ENCODE measurements at places on chromosomes 2 and 18. TPM values are rescaled to one million over a fixed set of nuclear protein-coding genes. Genes with fewer than 3 reads are reported as not detected.

DNA sequence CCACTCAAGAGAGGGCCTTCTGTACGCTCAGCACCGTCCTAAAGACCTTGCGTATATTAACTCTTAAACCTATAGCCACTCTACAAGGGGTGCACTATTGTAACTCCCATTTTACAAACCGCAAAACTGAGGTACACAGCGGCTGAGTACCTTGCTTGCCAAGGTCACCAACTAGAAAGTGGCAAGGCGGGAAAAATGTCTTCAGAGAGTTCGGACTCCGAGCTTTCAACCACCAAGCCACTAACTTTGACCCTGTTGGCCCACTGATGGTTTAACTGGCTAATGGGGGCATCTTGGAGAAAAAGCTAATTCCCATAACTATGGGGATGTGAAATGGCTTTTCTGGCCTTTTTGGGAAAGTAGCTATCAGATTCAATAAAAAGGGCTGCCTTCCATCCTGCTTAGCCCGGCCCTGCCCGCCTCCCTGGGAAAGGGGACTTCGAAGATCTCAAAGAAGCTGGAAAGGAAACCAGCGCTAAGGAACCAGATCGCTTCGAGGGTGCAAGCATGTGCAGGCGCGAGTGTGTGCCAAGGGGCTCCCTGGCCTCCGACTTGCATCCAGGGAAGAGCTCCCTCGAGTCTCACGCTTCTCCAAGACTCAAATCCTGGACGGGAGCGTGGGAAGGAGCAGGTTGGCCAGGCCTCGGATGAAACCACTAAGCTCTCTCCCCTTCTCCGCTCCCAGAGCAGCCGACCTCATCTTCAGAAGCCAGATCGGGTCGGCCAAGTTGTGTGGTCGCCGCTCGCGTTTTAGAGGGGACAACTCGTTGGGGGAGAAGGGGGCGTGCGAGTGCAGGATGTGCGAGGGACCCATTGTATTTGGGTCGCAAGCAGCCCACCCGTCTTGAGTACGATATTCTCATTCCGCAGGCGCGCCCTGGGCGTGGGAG, 2.2 kb upstream of the SP5 start:
- DNase-seq: no peak

DNA sequence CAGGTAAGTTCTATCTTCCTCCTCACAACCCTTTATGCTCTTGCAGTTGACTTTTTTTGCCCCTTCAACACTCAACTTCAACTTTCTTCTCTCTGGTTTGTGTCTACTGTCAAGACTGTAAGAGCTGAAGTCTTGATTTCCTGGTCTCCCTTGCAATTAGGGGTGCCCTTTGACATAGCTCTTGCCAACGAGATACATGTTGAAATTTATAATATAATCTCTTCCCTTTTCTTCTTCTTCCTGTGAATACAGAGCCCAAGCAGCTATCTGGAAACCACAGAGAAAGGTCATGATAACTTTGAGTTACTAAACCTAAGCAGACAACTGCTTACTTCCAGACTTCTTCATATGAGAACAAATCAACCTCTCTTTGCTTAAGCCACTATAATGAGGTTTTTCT, 163.5 kb downstream of the MC4R start:
- DNase-seq: no peak

GRCh38 chr18:25289001-25289631, 62.9 kb downstream of the ZNF521 start:
- no peak for DNase-seq

DNA sequence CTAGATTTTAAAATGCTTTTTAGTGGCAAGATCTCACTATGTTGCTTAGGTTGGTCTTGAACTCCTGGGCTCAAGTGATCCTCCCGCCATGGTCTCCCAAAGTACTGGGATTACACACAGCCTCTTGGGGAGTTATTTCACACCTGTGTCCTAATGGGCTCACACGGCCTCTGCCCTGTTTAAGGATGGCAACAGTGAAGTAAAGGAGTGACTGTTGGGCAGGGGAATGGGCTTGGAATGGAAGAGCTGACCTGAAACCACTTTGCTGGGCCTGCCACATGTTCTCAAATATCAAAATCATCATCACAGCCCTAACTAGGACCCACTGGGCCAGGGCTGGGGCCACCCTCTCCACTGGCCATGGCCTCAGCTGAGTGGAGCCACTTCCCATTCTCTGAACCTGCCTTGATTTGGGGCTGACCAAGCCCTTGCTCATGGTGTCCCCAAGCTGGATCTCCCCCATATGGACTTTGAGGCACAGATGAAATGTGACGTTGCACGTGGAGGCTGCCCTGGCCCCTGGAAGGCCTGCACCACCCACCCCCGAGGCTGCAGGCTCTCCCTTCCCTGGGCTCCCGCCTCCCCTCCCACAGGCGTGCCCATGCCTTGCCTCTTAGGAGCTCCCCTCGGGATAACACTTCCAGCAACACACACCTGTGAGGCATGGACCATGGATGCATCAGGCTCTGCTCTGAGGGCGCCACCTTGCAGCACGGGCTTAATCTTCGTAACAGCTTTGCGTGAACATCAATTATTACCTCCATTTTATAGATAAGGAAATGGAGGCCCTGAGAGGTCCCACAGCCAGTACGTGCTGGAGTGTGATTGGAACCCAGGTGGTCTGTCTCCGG, 71.8 kb upstream of the SMAD7 start:
- no peak for DNase-seq

DNA sequence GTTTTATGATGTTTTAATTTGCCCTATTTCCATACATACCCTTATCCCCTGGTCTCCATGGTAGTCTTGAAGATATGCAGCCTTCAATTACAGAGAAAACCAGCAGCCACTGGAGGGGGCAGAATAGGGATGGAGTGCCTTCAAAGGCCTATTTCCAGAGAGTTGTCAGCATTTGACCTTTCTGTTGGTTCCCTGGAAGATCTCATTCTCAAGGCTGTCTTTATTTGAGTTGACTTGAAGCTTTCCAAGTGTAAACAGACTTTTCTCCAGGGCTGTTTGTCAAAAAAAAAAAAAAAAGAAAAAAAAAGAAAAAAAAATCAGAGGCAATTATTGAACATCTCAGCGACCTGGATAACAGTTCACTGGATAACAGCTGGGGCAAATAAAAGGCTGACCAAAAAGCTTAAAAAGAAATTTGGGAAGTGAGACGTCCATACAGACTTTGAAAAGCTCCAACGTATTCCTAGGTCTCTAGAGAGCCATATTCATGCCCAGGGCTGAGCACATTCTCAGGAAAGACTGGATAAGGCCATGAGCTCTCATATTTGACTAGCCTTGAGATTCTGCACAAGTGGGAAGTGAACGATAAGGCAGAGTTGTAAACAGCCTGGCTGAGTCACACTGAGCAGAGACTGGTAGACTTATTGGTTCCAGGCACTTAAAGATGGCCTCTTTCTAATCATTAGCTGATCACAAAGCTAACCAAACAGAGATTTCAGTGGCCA, 126.6 kb downstream of the VAPA start:
- DNase-seq: no peak

DNA sequence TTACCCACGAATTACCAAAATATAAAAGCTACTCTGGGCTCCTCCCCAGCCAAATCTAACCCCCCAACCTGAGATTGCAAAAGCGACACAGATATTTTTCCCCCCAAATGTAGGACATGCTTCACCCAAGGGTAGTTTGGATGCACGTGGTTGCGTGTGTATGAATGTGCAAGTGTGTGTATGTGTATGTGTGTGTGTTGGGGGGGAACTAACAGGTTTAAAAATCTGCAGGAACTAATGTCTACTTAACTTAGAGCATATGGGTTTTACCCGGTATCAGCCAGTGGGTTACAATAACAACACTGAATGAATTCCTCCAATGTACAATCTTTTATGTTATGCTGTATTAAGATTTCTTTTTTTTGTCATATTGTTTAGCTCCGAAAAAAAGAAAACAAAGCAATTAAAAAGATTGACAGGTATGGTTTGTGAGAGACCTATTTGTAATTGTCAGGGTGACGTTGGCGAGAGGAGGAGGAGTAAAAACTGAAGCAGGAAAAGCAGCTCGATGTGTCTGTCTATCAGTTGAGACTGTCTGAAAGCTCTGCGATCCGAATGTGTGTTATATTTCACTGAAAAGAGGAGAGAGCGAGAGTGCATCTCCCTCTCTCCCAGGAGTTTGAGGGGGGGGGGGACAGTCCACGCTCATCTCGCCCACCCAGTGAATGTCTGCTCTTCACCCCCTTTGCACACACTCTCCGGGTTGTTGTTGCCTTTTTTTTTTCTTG, at the start of gene TSHZ1:
TSS of gene TSHZ1 (plus strand) at position 524 of the 728 bp plus-strand sequence. CDS start 1,080 bp downstream, outside the sequence.
- DNase-seq: peak; percentile 49

DNA sequence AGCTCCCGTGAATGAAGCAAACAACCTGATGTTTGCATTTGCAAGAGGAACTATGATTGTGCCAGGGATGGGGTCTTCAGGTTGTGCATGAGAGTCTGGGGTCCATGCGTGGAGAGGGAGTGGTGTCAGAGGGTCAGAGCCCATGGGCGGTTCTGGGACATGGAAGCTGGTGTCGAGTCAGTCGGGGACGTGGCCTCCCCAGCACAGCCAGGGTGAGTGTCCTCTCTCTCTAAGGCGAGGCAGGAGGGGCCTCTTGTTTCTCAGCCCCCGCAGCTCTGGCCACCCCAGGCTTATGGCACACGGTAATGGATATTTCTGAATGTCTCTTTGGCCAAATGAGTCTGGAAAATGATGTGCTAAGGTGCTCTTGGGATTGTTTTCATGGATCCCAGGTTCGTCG, 118.6 kb downstream of the RTP5 start:
- DNase-seq: no peak

DNA sequence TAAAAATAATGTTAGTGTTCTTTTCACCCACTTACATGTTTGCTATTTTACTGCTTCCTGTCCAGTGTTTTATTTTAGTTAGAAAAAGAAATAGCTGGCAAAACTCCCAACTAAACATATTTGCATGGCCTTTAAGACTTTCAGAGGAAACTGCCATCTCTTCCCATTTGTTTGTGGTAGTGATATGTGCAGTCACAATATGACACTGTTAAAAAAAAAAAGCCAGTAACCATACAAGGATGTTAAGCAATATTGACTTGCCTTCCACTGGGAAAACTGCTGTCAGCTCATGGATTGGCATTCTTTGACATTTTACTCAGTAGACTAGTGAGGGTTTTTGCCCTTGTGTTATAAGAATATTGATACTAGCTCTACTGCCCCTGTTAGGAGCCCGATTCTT, 29.1 kb downstream of the XIRP2 start:
- no peak for DNase-seq

GRCh38 chr2:157254041-157254440, 3.5 kb upstream of the GALNT5 start:
- DNase-seq: no peak

- no peak for DNase-seq
Measured at GRCh38 chr2:8548065-8548618, 133.7 kb upstream of the ID2 start.

GRCh38 chr2:105399207-105399861, 483 bp upstream of the FHL2 start:
- DNase-seq: no peak

DNA sequence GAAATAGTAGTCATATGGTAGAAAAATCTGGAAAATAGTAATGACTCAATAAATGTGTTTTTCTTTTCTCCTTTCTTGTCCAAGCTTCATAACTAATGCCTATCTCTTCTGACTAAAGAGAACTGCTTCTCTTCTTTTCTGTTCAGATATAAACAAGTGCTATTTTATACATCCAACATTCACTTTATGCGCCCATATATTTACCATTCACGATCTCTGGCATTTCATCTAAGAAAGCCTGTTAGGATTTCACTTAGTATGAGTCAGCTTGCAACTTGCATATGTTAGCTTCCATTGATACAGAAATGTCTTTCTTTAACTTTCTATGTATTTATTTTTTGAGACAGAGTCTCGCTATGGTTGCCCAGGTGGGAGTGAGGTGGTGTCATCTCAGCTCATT, 224.9 kb downstream of the VAPA start:
- no peak for DNase-seq

DNA sequence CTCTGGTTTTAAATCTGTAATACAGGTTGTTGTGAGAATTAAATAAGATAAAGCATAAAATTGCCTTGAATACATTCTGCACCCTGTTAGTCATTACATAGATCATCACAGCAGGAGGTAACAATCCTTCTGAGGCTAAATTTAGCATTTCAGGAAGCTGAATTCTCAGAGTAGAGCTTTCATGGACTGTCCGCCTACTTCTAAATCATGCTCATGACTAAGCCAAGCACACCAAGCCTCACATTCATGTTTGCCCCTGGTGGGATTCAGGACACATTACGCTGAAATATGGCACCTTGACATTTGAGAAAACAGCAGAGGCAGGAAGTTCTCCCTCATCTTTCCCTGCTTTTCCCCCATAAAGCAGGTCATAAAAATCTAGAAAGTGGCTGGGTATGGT, 16.6 kb upstream of the PIK3C3 start:
- no peak for DNase-seq

DNA sequence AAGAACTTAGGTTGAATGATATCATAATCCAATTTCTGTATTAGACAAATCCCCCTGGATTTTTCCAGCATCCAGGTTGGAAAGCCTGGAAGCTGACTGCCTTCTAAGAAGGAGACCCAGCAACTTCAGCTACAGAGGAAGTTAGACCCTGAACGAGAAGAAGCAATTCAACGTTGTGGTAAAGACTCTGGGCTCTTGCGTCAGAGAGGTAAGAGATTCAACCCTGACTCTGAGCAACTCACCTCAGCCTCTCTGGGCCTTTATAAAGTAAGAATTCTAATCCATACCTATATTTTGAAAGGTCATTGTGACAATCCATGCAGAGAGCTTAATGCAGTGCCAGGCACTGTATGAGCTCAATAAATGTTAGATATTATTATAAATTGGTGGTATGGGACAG, 9.7 kb downstream of the E2F6 start:
- DNase-seq: no peak

GRCh38 chr2:64737547-64737946, 83.8 kb upstream of the SERTAD2 start:
- no peak for DNase-seq

DNA sequence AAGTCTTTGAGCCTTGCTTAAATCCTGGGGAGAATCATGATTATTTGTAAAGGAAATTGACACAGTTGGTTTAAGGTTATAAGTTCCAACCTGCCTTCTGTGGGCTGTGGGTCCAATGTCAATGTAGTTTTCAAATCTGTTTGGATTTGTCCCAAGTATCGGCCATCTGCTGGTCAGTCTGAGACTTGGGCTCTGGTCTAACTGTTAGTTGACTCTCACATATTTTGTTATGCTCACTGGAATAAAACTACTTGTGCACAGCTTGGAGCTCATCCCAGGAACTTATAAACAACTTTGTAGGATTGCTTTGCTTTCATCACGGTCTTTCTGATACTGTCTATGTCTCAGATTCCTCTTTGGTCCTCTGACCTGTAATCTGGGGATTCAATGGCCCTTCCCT, 1026.2 kb upstream of the ZEB2 start:
- no peak for DNase-seq

- DNase-seq: no peak
Measured at GRCh38 chr2:98298683-98299164, 47.5 kb upstream of the CNGA3 start.

- DNase-seq: no peak
Measured at GRCh38 chr2:240440251-240440650, 4.8 kb downstream of the GPC1 start.

- DNase-seq: no peak
Measured at GRCh38 chr2:10834068-10834655, 21.6 kb upstream of the PDIA6 start.

GRCh38 chr2:206098471-206098870, 12.5 kb upstream of the INO80D start:
- DNase-seq: no peak

- DNase-seq: no peak
Measured at GRCh38 chr2:215565897-215566296, 130.0 kb upstream of the FN1 start.

The SPEG gene
- 14.2 TPM for total RNA-seq

The REG3G gene
- not detected for total RNA-seq

The ZNF521 gene
- 8.4 TPM for total RNA-seq

The AQP4 gene
- 138 TPM for total RNA-seq

The ANKRD30BL gene
- 27.9 TPM for total RNA-seq

The DNAJC5G gene
- not detected for total RNA-seq
